ENCODE measurements at places on chromosomes 7 and 10. TPM values are rescaled to one million over a fixed set of nuclear protein-coding genes. Genes with fewer than 3 reads are reported as not detected.

Gene BEND7
- total RNA-seq, result 2.9 TPM

Gene WBP1L
- total RNA-seq, result 33.8 TPM

Gene KLF6
- total RNA-seq, result 40.5 TPM

Gene NXPH1
- not detected for total RNA-seq

Gene SVOPL
- not detected for total RNA-seq

Gene INMT
- not detected for total RNA-seq

Gene GDF2
- total RNA-seq, result not detected

Gene HYAL4
- total RNA-seq, result not detected

Gene LDB3
- not detected for total RNA-seq

Gene ZNF727
- total RNA-seq, result 0.23 TPM

Gene MRC1
- not detected for total RNA-seq

Gene WNT16
- total RNA-seq, result not detected

Gene C10orf62
- not detected for total RNA-seq

Gene ADAM22
- not detected for total RNA-seq

Gene ATOH7
- not detected for total RNA-seq

Gene POU6F2
- total RNA-seq, result not detected

Gene ATG9B
- total RNA-seq, result 0.08 TPM

Gene DPP6
- total RNA-seq, result not detected

Gene ACSM6
- total RNA-seq, result not detected

Gene UNC5B
- total RNA-seq, result 12.6 TPM

Gene ANXA8
- 275 TPM for total RNA-seq

Gene EVX1
- total RNA-seq, result not detected

Gene HSPA12A
- 3.7 TPM for total RNA-seq

Gene AGBL3
- 0.46 TPM for total RNA-seq

Gene RTKN2
- 0.99 TPM for total RNA-seq

Gene COL1A2
- total RNA-seq, result 37.3 TPM

Gene ENO4
- not detected for total RNA-seq

Gene SMNDC1
- 3.4 TPM for total RNA-seq

Gene NUTM2D
- 1.9 TPM for total RNA-seq

Gene PDE1C
- total RNA-seq, result 6.7 TPM

Gene GNG11
- total RNA-seq, result 1.7 TPM

Gene ZNF467
- 0.68 TPM for total RNA-seq

Gene PRR15
- total RNA-seq, result 6.3 TPM

Gene RET
- total RNA-seq, result 2.5 TPM

Gene CXCL12
- not detected for total RNA-seq

Gene UCMA
- total RNA-seq, result not detected

Gene FAM25C
- total RNA-seq, result not detected

Gene NUTM2B
- total RNA-seq, result 0.99 TPM

Gene FLNC
- total RNA-seq, result 0.11 TPM

Gene CPA2
- 0.11 TPM for total RNA-seq

Gene SFRP5
- not detected for total RNA-seq

Gene BAMBI
- 1.2 TPM for total RNA-seq

Gene SPACDR
- not detected for total RNA-seq

Gene MEPCE
- total RNA-seq, result 23.7 TPM

Gene CCSER2
- 17.3 TPM for total RNA-seq

Gene LFNG
- total RNA-seq, result 30.1 TPM
